ENCODE measurements at places on chromosomes 2 and 18.

- no peak for DNase-seq
Measured at GRCh38 chr2:132462236-132462635, 45.6 kb downstream of the GPR39 start.

GRCh38 chr2:41791523-41791922 lies 256.3 kb upstream of the PKDCC start:
- DNase-seq: no peak

DNA sequence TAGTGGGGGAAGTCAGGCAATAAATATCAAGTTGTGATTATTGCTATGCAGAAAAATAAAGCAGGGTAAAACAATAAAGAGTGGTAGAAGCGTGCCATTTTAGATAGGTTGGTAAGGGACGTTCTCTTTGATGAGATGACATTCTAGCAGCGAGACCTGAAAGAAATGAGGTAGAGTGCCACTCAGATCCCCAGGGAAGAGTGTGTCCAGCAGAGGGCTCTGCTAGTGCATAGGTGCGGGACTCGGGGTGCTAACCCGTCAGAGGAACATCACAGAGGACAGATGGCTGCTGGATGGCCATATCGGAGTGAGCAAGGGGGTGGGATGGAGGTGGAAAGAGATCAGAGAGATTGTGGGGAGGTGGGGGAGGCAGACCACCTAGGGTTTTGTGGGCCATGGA lies 16.3 kb upstream of the GTF2A1L start:
- no peak for DNase-seq

DNA sequence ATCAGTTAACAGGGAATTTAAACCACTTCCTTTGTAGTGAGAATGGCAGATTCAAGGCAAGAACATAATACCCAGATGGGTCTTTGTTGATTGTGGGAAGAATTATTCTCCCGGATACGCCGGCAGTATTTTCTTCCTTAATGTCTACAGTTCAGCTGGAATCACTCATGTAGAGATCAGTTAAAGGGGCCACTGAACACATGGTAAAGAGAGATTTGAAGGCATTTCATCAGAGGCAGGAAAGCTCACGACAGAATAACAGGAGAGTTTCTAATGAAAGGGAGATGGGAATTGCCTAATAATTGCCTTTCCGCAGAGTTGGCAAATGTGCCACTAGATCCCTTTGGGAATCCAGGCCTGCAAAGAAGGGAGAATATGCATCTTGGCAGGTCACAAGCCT lies 327.7 kb upstream of the ZNF804A start:
- DNase-seq: no peak

GRCh38 chr2:216064014-216064630 lies 17.5 kb downstream of the PECR start:
- DNase-seq: no peak

- no peak for DNase-seq
Measured at GRCh38 chr18:21194871-21195771, 46.9 kb upstream of the GREB1L start.

- no peak for DNase-seq
Measured at GRCh38 chr18:79533591-79533990, 137.9 kb downstream of the NFATC1 start.
